ENCODE measurements at places on chromosomes 7 and 10. TPM values are rescaled to one million over a fixed set of nuclear protein-coding genes. Genes with fewer than 3 reads are reported as not detected.

DNA sequence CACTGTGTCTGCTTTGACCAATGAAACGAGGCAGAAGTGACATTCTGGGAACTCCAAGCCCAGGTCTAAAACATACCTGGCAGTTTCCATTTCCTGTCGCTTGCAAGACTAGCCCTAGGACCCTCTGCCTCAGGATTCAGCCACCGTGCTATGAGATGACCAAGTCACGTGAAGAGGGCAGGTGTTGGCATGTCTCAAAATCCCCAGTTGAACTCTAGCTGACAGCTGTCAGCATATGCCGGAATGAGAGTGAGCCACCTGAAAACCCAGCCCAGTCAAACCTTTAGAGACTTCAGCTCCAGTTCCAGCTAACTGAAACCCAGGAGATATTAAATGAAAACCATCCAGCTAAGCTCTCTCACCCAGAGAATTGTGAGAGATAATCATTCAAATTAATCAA, 89.9 kb upstream of the PPP1R3A start:
- no peaks in the 10 kb centered on the region for H3K27me3 ChIP-seq
- DNase-seq, result no peak
- H3K27ac ChIP-seq, result no peak overlapping the region
- no peak overlapping the region for H3K4me3 ChIP-seq
- H3K36me3 ChIP-seq, result no peaks in the 10 kb centered on the region

The ANKRD22 gene
- not detected for total RNA-seq

The CEP55 gene
- total RNA-seq, result 53.6 TPM

DNA sequence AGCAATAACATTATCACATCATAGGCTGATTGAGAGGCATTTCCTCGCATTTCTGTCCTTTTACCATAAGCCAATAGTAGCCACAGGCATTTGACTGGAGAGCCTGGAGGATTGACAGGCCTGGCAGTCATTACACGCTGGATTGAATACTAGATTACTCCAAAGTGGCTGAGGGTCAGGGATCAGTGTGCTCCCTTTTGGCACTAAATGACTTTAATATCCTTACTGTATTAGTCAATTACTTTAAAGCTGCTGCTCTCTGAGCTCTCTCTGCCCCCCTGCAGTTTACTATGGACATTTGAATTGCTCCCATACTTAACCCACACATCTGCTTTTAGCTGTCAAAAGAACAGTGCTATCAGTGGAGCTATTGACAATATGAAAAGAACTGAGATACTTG, 302.0 kb downstream of the TFEC start:
- no peak for DNase-seq
- H3K4me3 ChIP-seq, result no peak overlapping the region
- no peak overlapping the region for H3K27ac ChIP-seq
- H3K27me3 ChIP-seq, result no peaks in the 10 kb centered on the region
- no peaks in the 10 kb centered on the region for H3K4me1 ChIP-seq

The PAX4 gene
- not detected for total RNA-seq

- no peaks in the 10 kb centered on the region for H3K36me3 ChIP-seq
- no peak overlapping the region for H3K27ac ChIP-seq
- H3K27me3 ChIP-seq, result peaks cover 3% of the 10 kb centered on the region
- H3K4me1 ChIP-seq, result peaks cover 28% of the 10 kb centered on the region
- DNase-seq, result no peak
- H3K4me3 ChIP-seq, result no peak overlapping the region
Observed at GRCh38 chr7:143327903-143328302, 12.0 kb downstream of the CLCN1 start.

DNA sequence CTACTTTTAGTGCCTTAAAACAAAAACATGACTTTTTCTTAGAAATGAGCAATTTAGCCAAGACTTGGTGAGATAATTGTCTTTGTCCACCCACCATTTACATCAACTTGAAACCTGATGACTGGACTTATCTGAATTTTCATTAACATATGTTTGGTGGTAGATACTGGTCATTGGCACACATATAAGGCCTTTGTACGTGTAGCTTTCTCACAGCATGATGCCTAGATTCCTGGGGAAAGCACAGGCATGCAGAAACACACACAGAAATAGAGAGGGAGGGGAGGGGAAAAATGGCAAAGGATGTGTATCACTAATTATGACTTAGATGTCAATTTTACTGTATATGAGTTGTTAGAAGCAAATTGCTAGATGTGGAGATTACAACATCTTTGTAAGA, 488.4 kb downstream of the NXPH1 start:
- no peak overlapping the region for H3K27ac ChIP-seq
- no peak for DNase-seq
- no peaks in the 10 kb centered on the region for H3K36me3 ChIP-seq
- H3K4me3 ChIP-seq, result no peak overlapping the region
- H3K27me3 ChIP-seq, result no peaks in the 10 kb centered on the region
- H3K4me1 ChIP-seq, result no peaks in the 10 kb centered on the region

DNA sequence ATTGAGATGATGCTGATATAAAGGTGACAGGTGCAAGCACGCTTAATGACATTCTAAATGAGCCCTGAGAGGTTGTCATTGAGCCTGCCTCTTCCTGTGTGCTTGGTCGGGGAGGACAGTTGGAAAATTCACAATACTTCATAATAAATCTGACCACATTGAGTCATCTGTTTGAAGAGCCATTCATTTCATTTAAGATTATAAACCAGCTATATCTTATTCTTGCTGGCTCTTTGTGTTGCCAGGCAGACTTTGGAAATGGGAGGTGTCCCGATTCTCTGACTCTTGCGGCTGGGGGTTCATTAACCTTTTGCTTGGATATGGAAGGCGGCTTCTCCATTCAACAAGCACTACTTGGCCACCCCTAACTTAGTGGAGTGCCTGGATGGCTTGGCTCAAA, 198.2 kb downstream of the FANK1 start:
- peaks cover 2% of the 10 kb centered on the region for H3K27me3 ChIP-seq
- H3K36me3 ChIP-seq, result peaks cover 10% of the 10 kb centered on the region
- H3K27ac ChIP-seq, result no peak overlapping the region
- DNase-seq, result peak; percentile 13
- H3K4me1 ChIP-seq, result peaks cover 47% of the 10 kb centered on the region

DNA sequence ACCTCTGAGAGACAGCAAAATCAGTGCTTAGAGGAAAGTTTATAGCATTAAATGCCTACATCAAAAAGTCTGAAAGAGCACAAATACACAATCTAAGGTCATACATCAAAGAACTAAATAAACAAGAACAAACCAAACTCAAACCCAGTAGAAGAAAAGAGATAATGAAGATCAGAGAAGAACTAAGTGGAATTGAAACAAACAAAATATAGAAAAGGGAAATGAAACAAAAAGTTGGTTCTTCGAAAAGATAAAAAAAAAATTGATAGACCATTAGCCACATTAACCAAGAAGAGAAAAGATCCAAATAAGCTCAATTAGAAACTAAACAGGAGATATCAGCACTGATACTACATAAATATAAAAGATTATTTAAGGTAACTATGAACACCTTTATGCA, 280.0 kb upstream of the NRG3 start:
- no peaks in the 10 kb centered on the region for H3K36me3 ChIP-seq
- peaks cover 5% of the 10 kb centered on the region for H3K4me1 ChIP-seq
- H3K4me3 ChIP-seq, result no peak overlapping the region
- no peaks in the 10 kb centered on the region for H3K27me3 ChIP-seq
- DNase-seq, result no peak

The CPED1 gene
- 92.0 TPM for total RNA-seq

DNA sequence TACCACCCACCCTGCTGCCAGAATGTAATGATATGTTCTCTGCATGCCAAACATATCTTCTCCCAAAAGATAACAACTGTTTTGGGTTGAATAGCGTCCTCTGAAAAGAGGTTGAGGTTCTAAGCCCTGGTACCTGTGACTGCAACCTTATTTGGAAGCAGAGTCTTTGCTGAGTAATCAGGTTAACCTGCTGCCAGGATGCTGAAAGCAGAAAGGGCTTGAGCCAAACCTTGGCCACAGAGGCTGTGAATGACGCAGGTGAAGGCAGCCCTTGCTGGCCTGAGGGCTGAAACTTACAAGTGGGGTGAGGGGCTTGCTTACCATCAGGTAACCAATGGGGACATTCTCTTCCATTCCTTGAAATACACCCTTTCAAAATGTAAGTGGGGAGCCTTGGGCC, 151.8 kb upstream of the RHEB start:
- no peak overlapping the region for H3K4me3 ChIP-seq
- peaks cover 5% of the 10 kb centered on the region for H3K4me1 ChIP-seq
- peaks cover 9% of the 10 kb centered on the region for H3K27me3 ChIP-seq
- H3K36me3 ChIP-seq, result peaks cover 7% of the 10 kb centered on the region
- no peak for DNase-seq

DNA sequence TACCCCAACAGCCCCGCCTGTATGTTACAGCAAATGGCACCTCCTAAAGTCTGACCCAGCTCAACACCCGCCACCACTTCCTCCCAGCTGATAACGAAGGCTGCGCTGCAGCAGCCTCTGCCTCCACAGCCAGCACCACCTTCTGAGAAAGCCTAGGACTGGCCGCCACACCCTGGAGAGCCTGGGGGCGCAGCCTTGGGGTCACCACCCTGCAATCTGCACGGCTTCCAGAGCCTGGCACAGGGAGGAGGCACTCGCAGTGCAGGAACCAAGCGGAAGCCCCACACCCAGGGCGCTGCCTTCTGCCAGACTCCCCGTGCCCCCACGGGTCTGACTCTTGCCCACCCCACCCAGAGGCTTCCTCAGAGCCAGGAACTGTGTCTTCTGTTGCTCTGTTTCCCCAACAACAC, 112.5 kb downstream of the MAD1L1 start:
- H3K4me1 ChIP-seq, result peaks cover 13% of the 10 kb centered on the region
- DNase-seq, result no peak

DNA sequence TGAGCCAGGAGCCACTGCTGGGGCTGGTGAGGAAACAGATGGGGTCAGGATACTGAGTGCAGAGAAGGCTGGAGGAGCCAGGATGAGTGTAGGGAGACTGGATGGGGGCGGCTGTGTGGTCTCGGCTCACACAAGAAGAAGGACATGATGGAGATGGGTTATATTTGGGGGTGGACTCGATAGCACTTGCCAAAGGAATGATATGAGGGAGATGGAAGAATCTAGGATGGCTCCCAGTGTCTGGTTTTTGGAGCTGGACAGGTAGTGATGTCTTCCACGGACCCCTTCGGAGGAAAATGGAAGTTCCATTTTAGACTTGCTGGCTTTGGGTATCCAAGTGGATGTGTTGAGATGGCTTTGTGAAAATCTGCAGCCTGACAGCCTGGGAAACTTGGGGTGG, 83.9 kb downstream of the CDH23 start:
- H3K4me3 ChIP-seq, result no peak overlapping the region
- no peaks in the 10 kb centered on the region for H3K4me1 ChIP-seq
- no peak overlapping the region for H3K27ac ChIP-seq

- peak; percentile 33 for DNase-seq
- H3K27ac ChIP-seq, result peak overlapping the region; percentile 90
- H3K4me3 ChIP-seq, result peak overlapping the region; percentile 90
- peaks cover 72% of the 10 kb centered on the region for H3K4me1 ChIP-seq
- no peaks in the 10 kb centered on the region for H3K27me3 ChIP-seq
Observed at GRCh38 chr7:33903791-33904680, 1.3 kb upstream of the BMPER start.

DNA sequence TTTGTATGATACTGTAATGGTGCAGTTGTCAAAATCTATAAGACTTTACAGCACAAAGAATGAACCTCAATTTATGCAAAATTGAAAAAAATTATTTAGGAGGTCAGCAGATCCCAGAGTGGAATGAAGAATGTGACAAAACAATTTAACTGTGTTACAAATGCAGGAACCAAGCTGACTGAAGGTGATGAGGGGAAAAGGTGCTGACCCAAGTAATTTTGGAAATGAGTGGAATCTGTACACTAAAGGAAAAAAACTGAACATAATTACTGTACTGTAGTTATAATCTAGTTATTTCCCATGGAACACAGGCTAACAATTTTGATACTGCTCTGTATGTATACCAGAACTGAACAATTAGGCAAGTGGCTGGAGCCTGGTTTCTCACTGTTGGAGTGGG, 31.2 kb upstream of the ZCCHC24 start:
- H3K27me3 ChIP-seq, result no peaks in the 10 kb centered on the region
- no peak overlapping the region for H3K4me3 ChIP-seq
- no peak overlapping the region for H3K27ac ChIP-seq
- H3K4me1 ChIP-seq, result peaks cover 16% of the 10 kb centered on the region
- no peaks in the 10 kb centered on the region for H3K36me3 ChIP-seq

The EEPD1 gene
- total RNA-seq, result 1.5 TPM

The BPGM gene
- total RNA-seq, result 36.9 TPM

The TUBB8 gene
- not detected for total RNA-seq

- H3K36me3 ChIP-seq, result no peaks in the 10 kb centered on the region
- DNase-seq, result no peak
- H3K27me3 ChIP-seq, result peaks cover 5% of the 10 kb centered on the region
- no peak overlapping the region for H3K27ac ChIP-seq
- no peaks in the 10 kb centered on the region for H3K4me1 ChIP-seq
- no peak overlapping the region for H3K4me3 ChIP-seq
Observed at GRCh38 chr10:28833313-28833712, 156.0 kb downstream of the BAMBI start.

DNA sequence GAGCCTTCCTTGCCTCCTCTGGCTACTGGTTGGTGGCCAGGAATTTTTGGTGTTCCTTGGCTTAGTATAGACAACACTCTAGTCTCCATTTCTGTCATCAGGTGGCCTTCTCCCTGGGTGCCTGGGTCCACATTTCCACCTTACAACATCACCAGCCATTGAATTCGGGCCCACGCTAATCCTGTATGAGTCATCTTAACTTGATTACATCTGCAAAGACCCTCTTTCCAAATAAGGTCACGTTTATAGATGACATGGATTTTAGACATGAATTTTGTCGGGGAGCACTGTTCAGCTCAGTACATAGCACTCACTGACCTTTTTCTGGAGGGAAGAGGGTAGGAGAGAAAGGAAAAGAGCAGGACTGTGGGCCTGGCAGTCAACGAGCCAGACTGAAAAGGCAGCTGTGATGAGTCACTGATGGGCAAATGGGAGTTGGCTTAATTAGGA, 39.4 kb downstream of the MMRN2 start:
- peaks cover 11% of the 10 kb centered on the region for H3K4me1 ChIP-seq
- H3K4me3 ChIP-seq, result no peak overlapping the region
- DNase-seq, result peak; percentile 16
- H3K27ac ChIP-seq, result peak overlapping the region; percentile 76
- H3K36me3 ChIP-seq, result peaks cover 40% of the 10 kb centered on the region

DNA sequence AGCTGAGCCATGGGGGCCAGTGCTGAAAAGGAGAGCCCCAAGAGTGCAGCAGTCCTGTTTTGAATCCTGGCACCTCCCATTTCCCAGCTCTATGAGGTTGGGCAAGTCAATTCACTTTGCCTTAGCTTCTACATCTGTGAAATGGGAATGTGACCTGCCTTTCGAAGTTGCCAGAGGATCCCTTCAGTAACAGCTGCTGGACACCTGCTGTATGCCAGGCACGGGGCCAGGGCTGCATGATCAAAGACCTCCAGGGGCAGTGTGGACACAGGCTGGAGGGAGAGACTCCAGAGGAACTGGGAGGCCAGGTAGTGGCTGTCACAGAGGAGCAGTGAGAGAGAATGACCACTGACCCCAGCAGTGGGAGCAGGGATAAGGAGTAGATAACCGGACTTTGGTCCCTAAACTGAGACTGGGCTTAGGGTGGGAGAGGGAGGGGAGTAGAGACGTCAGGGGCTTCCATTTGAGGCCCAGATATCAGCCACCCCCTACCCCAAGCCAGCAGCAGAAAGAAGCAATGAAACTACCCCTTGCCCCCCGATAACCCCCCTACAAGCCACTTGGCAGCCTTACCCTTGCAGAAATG, 45.2 kb downstream of the SRRM3 start:
- H3K27ac ChIP-seq, result no peak overlapping the region
- DNase-seq, result no peak
- peaks cover 8% of the 10 kb centered on the region for H3K4me1 ChIP-seq
- no peak overlapping the region for H3K4me3 ChIP-seq

- no peak overlapping the region for H3K27ac ChIP-seq
- H3K36me3 ChIP-seq, result no peaks in the 10 kb centered on the region
- no peak for DNase-seq
- H3K27me3 ChIP-seq, result peaks cover 2% of the 10 kb centered on the region
Observed at GRCh38 chr10:120313715-120314114, 143.3 kb upstream of the PLPP4 start.

All from HFFc6 (cell line).